ENCODE measurements at places on chromosomes 2 and 18. TPM values are rescaled to one million over a fixed set of nuclear protein-coding genes. Genes with fewer than 3 reads are reported as not detected.

DNA sequence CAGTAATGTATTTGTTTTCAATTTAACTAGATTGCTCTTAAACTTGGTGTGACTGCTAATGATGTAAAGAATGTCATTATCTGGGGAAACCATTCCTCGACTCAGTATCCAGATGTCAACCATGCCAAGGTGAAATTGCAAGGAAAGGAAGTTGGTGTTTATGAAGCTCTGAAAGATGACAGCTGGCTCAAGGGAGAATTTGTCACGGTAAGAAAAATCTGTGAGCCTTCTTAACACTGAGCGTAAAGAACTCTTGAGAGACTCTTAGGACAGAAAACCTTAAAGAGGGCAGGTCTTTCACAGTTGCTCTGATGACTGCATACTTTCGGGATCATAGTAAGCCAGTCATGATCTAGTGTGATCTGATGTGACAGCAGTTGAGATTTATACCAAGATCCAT, 15.9 kb downstream of the MDH1 start:
- DNase-seq, result no peak

- DNase-seq, result no peak
Observed at GRCh38 chr2:44941551-44942234, at the start of gene SIX3. SIX3 (plus strand) TSS chr2:44941702; CDS start chr2:44942105, 403 bp downstream.

DNA sequence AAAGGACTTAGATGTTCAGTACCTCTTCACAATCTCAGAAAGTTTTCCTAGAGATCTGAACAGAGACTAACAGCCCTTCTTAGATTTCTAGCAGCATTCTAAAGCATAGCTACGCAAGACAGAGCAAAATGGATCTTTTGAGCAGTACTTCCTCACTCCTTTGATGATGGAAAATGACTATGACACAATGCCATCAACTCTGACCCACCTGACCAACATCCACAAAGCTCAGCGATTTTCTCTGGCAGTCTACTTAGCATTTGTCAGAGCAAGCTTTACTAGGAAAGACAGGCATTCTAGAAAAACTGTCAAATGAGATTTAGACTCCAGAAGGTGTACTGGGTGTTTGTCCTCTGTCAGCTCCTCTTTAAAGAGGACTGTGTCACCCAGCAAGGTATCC, 180.9 kb upstream of the ACVR2A start:
- DNase-seq, result no peak

DNA sequence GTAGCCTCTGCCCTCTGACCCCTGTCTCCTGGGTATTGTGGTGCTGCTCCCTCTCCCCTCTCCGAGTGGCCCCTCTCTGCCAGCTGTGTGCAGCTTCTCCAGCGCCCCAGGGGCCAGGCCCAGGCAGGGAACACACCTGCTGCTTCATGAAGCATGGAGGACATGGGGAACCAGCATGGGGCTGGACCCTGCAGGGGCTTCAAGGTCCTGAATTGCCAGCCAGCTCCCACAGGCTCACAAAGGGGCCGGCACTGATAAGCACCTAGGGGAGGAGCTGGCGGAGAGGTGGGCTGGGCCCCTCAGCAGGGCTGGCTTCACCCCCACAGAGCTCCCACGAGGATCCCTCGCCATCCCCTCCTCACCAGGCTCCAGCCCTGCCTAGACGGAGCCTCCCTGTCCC, 77.4 kb upstream of the GPC1 start:
- DNase-seq, result no peak

DNA sequence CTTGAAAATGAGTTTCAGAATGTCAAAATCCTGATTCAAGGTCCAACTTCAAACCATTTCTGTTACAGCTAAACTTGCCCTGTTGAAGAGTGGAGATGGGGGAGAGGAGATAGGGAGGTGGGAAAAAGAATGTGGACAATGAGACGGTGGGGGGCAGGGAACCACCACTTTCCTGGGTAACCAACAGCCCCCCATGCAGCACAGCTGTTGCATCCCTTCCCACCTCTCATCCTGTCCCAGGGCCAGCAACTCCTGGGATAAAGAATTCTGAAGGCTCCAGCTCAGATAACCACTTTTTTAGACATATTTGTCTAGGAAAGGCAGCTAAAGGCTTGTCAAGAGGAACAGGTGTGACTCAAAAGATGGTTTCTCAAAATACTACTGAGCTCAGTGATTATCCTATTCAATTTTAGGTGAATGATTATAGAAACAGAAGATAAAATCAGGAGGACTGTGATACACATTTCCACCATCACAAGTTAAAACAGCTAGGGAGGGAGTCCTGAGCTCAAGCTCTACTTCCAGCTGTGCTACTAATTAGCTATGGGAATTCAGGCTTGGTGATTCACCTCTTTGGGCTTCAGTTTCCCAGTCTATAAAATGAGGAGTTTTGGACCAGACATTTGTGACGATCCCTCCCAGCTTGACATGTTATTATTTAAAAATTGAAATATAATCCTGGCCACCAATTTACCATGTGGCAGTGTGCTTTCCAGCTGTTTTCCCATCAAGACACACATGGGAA, 36.3 kb downstream of the HDHD2 start:
- peak; percentile 44 for DNase-seq

Gene MAP3K19
- not detected for polyA plus RNA-seq

DNA sequence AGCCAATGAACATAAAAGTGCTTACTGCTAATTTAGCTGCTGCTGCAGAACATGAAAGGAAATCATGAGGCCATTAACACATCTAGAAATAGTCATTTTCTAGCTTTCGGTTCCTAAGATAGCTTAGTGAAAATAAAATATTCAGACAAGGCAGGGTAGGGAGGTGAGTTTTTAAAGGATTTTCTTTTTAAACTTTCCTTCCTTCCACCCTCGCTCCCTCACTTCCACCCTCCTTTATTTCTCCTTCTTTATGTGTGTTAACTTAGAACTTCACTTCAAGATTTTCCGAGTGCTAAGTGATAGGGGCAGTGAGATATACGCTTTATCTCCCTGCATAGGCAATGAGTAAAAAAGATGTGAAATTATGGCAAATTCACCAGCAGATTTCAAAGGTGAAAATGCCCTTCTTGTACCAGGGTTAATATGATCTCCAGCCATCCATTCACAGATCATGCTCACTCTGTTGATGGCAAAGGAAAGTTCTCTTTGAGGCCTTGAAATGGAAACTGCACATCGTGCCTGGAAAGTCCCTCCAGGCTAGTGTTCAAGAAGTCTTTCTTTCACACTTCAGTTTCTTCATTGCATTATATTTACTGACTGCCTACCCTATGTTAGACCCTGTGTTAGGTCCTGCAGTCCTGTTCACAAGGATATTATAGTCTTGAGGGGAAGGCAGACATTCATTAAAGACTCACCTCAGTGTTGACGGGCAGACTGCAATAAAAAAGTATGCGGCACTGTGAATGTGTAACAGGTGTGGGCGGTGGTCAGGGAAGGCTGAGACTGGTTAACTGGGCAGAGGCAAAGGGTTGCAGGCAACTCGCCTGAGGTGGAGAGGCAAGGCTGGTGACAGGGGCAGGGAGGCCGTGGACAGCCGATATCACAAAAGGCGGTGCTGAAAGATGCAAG, 200.8 kb downstream of the PLCL1 start:
- DNase-seq, result peak; percentile 37

DNA sequence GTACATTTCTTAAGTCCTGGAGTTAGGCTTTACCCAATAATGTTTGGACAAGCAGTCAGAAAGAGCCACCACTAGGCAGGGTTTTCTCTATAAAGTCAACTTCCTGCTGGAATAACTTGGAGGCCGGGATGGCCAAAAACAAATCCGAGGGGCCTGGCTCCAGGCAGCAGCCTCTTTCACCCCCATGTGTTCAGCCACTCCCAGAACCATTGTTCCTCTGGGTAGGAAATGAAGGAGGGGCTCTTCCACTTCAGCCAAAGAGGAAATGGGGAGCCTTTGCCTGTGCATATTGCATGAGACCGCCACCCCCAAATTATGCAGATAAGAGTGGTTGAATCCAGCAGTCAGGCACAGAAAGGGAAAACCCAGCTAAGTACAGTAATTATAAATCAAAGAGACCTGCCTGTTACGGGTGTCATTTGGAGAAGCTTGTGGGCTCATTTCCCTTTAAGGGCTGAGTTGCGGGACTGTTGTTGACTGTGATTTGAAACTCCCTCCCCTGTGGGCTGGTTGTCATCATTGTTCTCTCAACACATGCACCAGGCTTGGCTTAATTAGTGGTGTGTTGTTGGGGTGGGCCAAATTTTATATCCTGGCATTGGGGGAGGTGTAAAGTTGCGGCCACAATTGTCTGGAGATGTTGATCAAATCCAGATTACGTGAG, 212.8 kb upstream of the SOX11 start:
- peak; percentile 47 for DNase-seq

DNA sequence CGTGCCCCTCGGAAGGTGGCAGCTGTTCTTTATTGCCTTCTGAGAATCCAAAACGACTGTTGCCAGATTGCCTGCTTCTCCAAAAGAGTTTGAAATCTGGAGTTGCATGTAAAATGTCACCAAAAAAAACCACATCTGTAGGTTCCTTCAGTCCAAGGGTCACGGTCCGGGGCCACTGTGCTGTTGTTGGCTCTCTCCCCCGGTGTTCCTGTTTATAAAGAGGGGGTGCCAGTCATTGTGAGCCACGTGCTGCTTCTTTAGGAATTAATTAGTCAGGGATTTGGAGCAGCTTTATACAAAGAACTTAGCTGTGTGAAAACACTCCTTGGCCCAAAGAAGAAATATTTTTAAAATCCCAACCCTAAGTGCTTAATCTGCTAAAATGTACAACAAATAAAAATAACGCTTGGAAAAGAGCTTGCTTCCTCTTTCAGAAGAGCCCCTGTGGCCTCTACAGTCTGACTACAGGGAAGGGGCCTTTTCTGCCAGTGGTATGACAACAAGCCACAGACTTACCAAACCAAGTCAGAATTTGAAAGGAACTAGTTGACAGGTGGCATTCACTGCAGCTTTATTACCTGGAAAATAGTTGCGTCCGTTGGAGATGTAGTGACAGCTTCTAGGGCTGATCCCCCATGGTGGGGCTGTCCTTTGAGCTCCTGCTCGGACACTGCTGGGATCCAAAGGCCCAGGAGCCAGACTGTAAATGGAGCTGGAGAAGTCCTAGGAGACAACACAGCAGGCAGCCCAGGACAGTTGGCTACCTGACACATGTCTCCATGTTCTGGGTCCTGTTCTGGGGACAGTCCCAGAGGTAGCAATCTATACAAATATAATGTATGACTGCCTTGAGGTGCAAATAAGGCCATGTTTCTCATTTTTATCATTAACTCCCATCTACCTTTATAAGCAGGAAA, 84.5 kb upstream of the SLC1A4 start:
- peak; percentile 47 for DNase-seq

Gene SPATA3
- polyA plus RNA-seq, result not detected

DNA sequence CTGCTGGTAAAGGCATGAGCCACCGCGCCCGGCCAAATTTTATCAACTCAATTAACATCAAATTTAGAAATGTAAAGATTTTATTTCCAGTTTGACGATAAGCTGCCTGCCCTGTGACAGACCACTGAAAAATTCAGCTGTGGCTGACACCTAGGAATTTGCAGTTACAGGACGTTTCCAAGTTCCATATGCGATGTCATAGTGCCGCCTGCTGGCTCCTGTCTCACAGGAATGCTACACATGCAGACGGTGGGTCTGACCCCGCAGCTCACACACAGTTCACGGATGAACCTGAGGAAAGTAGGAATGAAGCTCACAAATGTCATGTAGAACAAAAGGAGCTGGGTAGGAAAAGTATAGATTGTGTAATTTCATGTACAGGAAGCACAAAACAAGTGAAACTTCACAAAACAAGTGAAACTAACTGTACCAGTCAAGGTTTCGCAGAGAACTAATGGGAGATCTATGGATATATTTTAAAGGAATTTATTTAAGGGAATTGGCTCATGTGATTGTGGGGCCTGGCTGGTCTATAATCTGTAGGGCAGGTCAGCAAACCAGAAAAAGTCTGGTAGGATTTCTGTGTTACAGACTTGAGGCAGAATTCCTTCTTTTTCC, 13.2 kb upstream of the SEH1L start:
- peak; percentile 89 for DNase-seq

DNA sequence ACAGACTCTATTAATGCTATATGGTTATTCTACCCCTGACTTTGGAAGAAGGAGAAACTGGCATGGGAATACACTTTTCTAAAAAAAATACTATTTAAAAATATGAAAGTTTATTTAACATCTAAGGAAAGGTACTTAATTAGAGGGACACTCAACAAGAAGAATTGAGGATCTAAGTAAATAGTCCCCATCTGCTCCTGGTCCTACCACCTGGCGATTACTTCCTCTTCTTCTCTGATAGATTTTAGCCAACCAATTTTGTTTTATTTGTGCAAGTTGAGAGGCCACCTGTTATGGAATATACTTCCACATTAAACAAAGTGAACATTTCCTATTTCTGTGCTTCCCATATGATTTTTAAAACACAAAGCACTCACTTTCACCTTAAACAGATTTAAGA, 111.7 kb downstream of the BCL2 start:
- DNase-seq, result no peak

Gene REG1B
- polyA plus RNA-seq, result not detected

DNA sequence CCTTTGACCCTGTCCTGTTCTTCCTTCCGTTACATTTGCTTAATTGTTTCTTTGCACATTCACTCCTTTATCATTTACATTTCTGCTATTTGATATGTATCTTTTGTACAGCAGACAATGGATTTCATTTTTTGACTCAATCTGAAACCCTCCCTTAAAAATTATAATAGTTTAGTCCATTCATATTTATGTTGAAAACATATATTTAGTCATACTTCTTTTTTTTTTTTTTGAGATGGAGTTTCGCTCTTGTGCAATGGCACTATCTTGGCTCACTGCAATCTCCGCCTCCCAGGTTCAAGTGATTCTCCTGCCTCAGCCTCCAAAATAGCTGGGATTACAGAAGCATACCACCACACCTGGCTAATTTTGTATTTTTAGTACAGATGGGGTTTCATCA, 95.3 kb upstream of the TGFA start:
- no peak for DNase-seq

DNA sequence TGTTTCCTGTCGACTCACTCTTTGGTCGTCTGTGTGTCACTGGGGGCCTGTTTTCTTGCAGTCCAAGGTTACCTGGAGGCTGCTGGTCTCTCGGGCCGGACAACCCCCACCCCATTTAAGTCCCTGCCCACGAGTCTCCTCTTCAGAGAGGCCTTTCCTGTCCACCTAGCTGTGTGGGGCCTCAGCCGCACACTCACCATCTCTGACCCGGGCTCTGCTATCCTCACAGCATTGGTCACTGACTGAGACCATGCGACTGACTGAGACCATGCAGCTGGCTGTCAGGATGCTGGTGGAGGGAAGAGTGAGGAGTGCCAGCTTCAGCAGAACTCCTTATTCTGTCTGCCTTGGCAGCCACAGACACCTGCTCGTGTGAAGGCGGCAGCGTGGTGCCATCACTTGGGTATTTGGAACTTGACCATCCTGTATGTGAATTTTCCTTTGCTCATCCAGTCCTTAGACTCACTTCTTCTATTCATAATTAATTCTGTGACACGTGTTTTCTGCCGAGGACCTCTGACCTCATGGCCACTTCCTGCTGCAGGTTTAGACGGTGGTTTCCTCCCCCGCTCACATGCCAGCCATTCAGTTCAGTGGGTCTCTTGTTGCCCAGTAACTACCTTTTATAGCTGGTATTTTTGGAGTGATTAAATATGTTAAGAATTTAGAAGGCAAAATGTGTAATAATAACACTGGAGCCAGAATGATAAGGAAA, 47.5 kb upstream of the ASB1 start:
- no peak for DNase-seq
